ENCODE measurements at places on chromosomes 7 and 10. TPM values are rescaled to one million over a fixed set of nuclear protein-coding genes. Genes with fewer than 3 reads are reported as not detected.

Gene AGR2
- 527 TPM for polyA plus RNA-seq

Gene CHAT
- polyA plus RNA-seq = 0.96 TPM

Gene KLF14
- 0.18 TPM for polyA plus RNA-seq

GRCh38 chr10:117257721-117258120 lies 16.8 kb downstream of the SLC18A2 start:
- peaks cover 14% of the 10 kb centered on the region for H3K27me3 ChIP-seq
- no peaks in the 10 kb centered on the region for H3K36me3 ChIP-seq
- DNase-seq = no peak
- H3K4me1 ChIP-seq = peaks cover 18% of the 10 kb centered on the region

- DNase-seq = no peak
- no peaks in the 10 kb centered on the region for H3K36me3 ChIP-seq
- no peaks in the 10 kb centered on the region for H3K4me1 ChIP-seq
- no peak overlapping the region for H3K27ac ChIP-seq
Measured at GRCh38 chr7:45993621-45994020, 72.5 kb upstream of the IGFBP3 start.

Measured in large intestine (tissue), 12 donors.